A549 treated with Hydrocortisone at 1 μM for 4 hours (cell line): ENCODE measurements at places on chromosomes 4 and X. TPM values are rescaled to one million over a fixed set of nuclear protein-coding genes. Genes with fewer than 3 reads are reported as not detected.

Gene ARX
- total RNA-seq = 0.38 to 0.72 TPM (median 0.62 TPM) in 5 replicates

Gene ARR3
- total RNA-seq = not detected in 5 replicates

Gene SSX3
- not detected in 5 replicates for total RNA-seq

Gene PAGE1
- total RNA-seq = 0.29 TPM in 1 of 5 replicates, not detected in the others

Gene GAGE12F
- not detected in 5 replicates for total RNA-seq
